ENCODE measurements at places on chromosomes 4 and X.

DNA sequence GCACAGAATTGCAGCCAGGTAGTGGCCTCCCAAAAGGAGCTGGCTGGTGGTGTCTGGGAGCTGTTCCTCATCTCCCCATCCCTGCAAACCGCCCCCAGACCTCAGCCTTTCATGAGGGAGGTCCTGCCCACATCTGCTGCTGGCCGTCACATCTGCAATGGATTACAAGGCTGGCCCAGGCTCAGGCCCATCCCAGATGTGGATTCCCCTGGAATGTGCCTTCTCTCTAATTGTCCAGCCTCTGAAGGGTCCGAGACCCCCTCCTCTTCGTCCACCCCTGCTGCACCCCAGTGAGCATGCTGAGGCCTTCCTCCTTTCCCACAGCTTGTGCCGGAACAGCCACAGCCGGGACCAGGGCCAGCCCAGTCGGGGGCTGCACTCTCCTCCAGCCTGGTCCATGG is 115.0 kb upstream of the NALF2 start:
- DNase-seq: no peak

GRCh38 chrX:11754958-11755645 is 2.9 kb upstream of the MSL3 start:
- no peak for DNase-seq

DNA sequence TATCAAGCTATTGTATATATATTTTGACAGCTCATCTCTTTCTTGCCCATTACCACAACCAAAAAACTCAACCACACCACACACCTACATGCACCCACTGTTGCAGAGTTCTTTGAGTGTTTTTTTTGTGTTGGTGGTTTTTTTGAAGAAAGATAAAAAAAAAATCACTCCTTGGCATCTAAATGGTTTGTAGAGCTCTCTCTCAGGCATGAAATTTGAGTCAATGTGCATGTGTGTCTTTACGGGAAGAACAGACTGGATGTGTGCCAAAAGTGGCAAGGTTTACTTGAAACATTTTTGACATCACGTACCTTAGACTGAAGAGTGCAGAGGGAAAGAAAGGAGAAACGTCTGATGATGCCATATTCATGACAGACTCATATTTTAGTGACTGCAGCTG is 154.2 kb downstream of the FHIP1A start:
- DNase-seq: no peak

DNA sequence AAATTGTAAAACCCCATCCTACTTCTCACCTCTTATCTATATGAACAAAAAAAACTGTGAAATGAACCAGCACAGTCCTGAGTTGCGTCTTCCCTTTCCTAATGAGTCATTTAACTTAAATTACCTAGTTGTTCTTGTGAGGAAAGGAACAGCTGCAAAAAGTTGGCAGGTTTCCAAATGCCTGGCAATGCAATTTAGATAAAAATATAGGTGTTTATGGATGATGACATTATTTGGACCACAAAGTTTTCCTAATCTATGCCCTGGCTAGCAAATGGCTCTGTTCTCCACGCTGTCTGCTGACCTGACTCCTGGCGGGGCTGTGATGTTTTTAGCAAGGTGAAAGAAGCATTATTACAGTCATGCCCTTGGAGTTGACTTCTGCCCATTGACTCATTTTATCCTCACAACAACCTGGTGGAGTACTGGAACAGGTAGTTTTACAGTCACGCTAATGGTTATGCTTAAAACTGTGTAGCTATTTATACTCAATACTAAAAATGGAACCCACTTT is 29.8 kb upstream of the RELL1 start:
- DNase-seq: peak; percentile 32

GRCh38 chr4:7353046-7353790 is 81.5 kb downstream of the PSAPL1 start:
- no peak for DNase-seq
